Right cardiac atrium (tissue), 5 donors: ENCODE measurements at places on chromosomes 1 and 21.

DNA sequence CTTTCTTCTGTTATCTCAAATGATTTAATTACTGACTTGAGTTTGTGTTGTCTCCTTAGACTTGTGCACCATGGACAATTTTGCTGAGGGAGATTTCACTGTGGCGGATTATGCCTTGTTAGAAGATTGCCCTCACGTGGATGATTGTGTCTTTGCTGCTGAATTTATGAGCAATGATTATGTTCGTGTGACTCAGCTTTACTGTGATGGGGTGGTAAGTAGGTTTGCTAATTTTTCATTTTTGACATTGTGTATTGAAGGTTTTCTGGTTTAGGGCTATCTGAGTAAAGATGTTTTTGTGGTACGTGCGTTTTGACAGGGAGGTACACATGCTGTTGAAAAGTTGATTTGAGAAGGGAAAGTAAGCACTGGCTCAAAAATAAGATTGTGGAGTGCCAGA lies 14.1 kb downstream of the TTC3 start:
- DNase-seq = no peak

- DNase-seq = no peak
Measured at GRCh38 chr1:219066631-219067349, 106.9 kb upstream of the LYPLAL1 start.

GRCh38 chr1:218587900-218588299 lies 242.8 kb downstream of the TGFB2 start:
- no peak for DNase-seq

- no peak for DNase-seq
Measured at GRCh38 chr1:8011923-8012858, 13.9 kb downstream of the ERRFI1 start.

DNA sequence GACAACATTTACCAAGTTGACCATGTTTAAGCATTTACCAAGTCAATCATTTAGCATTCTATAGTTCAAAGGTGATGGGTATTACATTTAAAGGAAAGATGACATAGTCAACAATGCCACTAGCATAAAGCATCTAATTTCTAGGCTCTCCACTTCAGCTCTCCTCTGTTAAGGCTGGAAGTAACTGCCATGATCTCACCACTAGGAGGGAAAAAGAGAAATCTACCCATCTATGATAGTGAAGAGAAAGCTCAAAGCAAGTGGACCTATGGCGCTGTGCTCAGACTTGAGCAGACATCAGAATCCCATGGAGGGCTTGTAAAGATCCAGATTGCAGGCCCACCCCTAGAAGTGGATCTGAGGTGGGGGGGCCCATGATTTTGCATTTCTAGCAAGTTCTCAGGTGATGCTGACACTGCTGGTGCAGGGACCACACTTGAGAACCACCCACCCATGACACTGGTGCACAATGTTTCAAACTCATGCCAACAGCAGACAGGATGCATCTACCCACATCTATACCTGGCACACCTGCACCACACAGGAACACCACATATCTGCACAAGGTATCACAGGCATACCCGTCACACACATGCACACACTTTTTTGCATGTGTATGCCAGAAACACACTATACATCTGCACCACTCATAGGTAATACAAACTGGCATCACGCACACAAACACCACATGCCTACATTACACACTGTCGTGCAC lies 392.9 kb upstream of the RUNX1 start:
- DNase-seq = no peak
